ENCODE measurements at places on chromosomes 6 and 20. TPM values are rescaled to one million over a fixed set of nuclear protein-coding genes. Genes with fewer than 3 reads are reported as not detected.

The TCF21 gene
- 39.9 TPM for total RNA-seq

The C6orf52 gene
- 0.59 TPM for total RNA-seq

The CST2 gene
- not detected for total RNA-seq

The RNF182 gene
- total RNA-seq, result 3.9 TPM

- no peak for DNase-seq
Measured at GRCh38 chr6:7334685-7335084, 21.7 kb upstream of the SSR1 start.

- no peak for DNase-seq
Measured at GRCh38 chr6:34950849-34951248, 61.8 kb downstream of the ANKS1A start.

GRCh38 chr6:25888626-25889025 lies 14.6 kb upstream of the SLC17A3 start:
- no peak for DNase-seq

DNA sequence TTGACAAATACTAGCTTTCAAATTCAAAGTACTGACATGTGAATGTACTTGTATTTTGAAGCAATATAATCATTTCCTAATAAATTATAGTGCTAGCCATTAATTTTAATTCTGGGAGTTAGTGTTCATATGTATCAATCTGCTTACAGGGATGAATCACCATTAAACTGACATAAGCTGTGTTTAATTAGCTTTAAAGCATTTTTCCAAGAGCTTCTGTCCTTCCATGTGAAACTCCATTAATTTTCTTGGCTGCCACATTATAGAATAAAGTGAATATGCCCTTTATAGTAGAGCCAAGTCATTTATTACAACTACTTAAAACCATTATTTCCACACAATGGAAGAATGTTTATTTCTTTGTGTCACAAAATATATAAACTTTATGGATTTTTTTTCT lies 150.8 kb downstream of the COL21A1 start:
- no peak for DNase-seq
